ENCODE measurements at places on chromosomes 5 and 9.
A peak's percentile ranks its signal among the peaks of the same experiment; 100 is the strongest.

DNA sequence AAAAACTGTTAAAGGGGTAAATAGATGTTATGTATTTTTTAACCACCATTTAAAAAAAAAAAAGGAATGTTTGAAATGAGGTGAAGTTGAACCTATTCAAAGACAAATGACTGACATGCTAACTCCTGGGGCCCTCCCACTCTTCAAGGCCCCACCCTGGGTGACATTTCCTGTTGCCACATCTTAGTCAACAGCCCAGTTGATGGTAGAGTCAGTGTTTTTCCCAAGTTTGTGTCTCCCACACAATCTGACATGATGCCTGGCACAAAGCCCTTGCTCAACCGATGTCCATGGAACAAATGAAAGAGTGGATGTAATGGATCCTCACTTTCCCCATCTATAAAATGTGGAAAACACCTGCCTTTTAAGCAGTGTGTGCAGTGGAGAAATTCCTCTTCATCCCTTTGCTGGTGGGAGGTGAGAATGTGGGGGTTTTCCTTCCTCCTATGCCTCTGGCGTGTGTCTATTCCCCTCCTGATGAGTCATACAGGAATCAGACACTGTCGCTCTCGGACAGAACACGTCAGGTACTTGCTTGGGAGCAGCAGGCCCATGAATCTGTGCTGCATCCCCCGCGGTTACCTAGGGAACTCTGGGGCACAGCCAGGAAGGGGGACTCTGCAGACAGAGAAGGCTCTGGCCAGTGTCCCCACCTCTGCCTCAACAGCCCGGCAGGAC, 13.7 kb upstream of the ADRA1B start:
- DNase-seq = no peak

- DNase-seq = no peak
Measured at GRCh38 chr5:169527066-169527465, 56.5 kb upstream of the SPDL1 start.

GRCh38 chr9:4864698-4865097, 72.0 kb downstream of the RCL1 start:
- no peak for DNase-seq

- no peak for DNase-seq
Measured at GRCh38 chr5:137158691-137159090, 340.4 kb downstream of the SPOCK1 start.

- DNase-seq = no peak
Measured at GRCh38 chr5:91194824-91195381, 188.2 kb downstream of the ARRDC3 start.

- no peak for DNase-seq
Measured at GRCh38 chr5:159975462-159976019, 33.4 kb upstream of the TTC1 start.

DNA sequence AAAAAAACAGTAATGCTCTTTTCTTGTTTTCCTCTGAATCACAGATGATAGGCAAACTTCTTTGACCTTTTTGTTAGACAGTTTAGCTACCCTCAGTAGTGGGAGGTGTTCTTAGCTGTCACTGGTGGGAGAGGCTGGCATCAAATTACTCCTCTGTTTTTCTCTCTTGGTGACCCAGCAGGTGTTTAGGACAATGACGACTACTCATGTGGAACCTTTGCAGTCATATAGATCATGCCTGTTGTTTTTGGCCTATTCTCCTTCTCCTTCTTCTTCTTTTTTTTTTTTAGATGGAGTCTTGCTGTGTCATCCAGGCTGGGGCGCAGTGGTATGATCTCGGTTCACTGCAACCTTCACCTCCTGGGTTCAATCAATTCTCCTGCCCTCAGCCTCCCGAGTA, 15.4 kb upstream of the NPR2 start:
- DNase-seq = no peak

GRCh38 chr9:35736201-35736633, 3.8 kb downstream of the CREB3 start:
- peak; percentile 40 for DNase-seq

Data from stimulated activated CD4-positive, alpha-beta T cell treated with anti-CD3 and anti-CD28 coated beads, Interleukin-15, amount 100 ng/mL, for 1 hour (primary cell).